GM23248 (cell line): ENCODE measurements at places on chromosomes 13 and 19. TPM values are rescaled to one million over a fixed set of nuclear protein-coding genes. Genes with fewer than 3 reads are reported as not detected.

DNA sequence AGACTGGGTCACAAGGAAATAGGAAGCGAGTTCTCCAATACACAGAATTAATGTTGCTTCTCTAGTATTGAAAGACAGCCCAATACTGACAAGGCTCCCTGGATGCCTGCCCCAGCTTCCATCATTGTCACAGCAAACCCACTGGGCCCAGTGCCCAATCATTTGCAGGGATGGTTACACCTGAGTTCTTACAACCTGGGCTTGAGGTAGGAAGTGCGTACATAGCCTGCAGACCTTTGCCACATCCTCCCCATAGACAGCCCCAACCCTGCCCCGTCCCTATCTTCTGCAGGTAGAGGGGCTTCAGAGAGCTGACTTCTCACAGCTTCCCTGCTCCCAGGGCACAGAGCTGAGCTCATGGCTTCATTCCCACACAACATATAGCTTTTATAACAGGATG is 108.1 kb upstream of the UBL3 start:
- DNase-seq, result no peak
- no peaks in the 10 kb centered on the region for H3K36me3 ChIP-seq
- H3K4me3 ChIP-seq, result no peak overlapping the region
- H3K27ac ChIP-seq, result no peak overlapping the region
- no peaks in the 10 kb centered on the region for H3K27me3 ChIP-seq

GRCh38 chr13:35723053-35723461 is 246.6 kb upstream of the MAB21L1 start:
- H3K36me3 ChIP-seq, result no peaks in the 10 kb centered on the region
- H3K27me3 ChIP-seq, result no peaks in the 10 kb centered on the region
- peak; percentile 48 for DNase-seq
- H3K4me1 ChIP-seq, result peaks cover 27% of the 10 kb centered on the region
- peak overlapping the region; percentile 46 for H3K27ac ChIP-seq
- H3K4me3 ChIP-seq, result peak overlapping the region; percentile 36

GRCh38 chr13:20570517-20570916 is 3.6 kb downstream of the IFT88 start:
- no peaks in the 10 kb centered on the region for H3K36me3 ChIP-seq
- H3K4me1 ChIP-seq, result peaks cover 14% of the 10 kb centered on the region
- peak; percentile 63 for DNase-seq
- H3K27ac ChIP-seq, result peak overlapping the region; percentile 20
- H3K4me3 ChIP-seq, result no peak overlapping the region
- no peaks in the 10 kb centered on the region for H3K27me3 ChIP-seq

DNA sequence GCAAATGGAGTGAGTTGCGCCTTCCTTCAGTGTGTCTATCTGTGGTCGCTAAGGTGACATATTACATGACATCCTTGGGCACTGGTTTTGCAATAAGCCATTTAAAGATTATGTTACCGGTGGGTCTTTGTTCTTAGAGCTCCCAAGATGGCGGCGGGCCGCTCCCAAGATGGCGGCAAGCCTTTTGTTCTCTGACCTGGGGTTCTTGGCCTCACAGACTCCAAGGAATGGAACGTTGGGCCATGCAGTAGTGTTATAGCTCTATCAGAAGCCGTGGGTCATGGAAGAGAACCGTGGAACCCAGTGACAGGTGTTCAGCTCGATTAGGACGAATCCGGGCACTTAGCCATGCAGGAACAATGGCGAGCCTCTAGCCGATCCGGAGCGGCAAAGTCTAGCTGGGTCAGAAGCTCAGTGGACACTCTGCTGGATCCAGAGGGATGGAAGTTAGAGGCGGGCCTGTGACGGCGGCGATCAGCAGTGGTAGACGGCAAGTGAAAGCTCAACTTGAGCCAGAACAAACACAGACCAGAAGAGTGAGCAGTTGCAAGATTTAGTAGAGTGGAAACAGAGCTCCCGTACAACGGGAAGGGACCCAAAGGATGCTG is 188.6 kb downstream of the TEX29 start:
- H3K27ac ChIP-seq, result no peak overlapping the region
- H3K4me1 ChIP-seq, result no peaks in the 10 kb centered on the region
- no peak for DNase-seq
- no peaks in the 10 kb centered on the region for H3K27me3 ChIP-seq
- H3K36me3 ChIP-seq, result no peaks in the 10 kb centered on the region
- no peak overlapping the region for H3K4me3 ChIP-seq

GRCh38 chr19:49119411-49120324 is at the start of gene PPFIA3:
Gene PPFIA3 (plus strand): TSS chr19:49119544. CDS start chr19:49127874, 8,330 bp downstream.
- H3K4me3 ChIP-seq, result peak within 1 kb of the TSS; percentile 80
- H3K27me3 ChIP-seq, result no peaks in the 10 kb centered on the region
- peaks cover 7% of the 10 kb centered on the region for H3K4me1 ChIP-seq
- H3K27ac ChIP-seq, result peak within 1 kb of the TSS; percentile 74
- peak; percentile 89 for DNase-seq

- DNase-seq, result no peak
- H3K27ac ChIP-seq, result no peak overlapping the region
- no peaks in the 10 kb centered on the region for H3K4me1 ChIP-seq
These were observed 1813.1 kb downstream of the OLFM4 start for GRCh38 chr13:54841682-54842081.

GRCh38 chr13:29925457-29926097 is 75.2 kb upstream of the UBL3 start:
- H3K4me3 ChIP-seq, result no peak overlapping the region
- no peaks in the 10 kb centered on the region for H3K36me3 ChIP-seq
- H3K27ac ChIP-seq, result peak overlapping the region; percentile 92
- no peaks in the 10 kb centered on the region for H3K27me3 ChIP-seq
- peak; percentile 94 for DNase-seq
- peaks cover 44% of the 10 kb centered on the region for H3K4me1 ChIP-seq

ARRDC2 gene
- polyA plus RNA-seq, result 5.4 and 5.7 TPM in 2 replicates

ZNF154 gene
- polyA plus RNA-seq, result 2.0 and 2.6 TPM in 2 replicates

SGCG gene
- 4.5 and 5.4 TPM in 2 replicates for polyA plus RNA-seq

ZNF90 gene
- 0.96 and 1.6 TPM in 2 replicates for polyA plus RNA-seq

TRMT1 gene
- polyA plus RNA-seq, result 27.0 and 31.8 TPM in 2 replicates

ZNF112 gene
- 4.2 and 5.6 TPM in 2 replicates for polyA plus RNA-seq
